Hematopoietic multipotent progenitor cell treated with erythropoietin and hydrocortisone succinate and interleukin-3 and kit ligand, for 4 days (in vitro differentiated cells): ENCODE measurements at places on chromosomes 16 and 17.

DNA sequence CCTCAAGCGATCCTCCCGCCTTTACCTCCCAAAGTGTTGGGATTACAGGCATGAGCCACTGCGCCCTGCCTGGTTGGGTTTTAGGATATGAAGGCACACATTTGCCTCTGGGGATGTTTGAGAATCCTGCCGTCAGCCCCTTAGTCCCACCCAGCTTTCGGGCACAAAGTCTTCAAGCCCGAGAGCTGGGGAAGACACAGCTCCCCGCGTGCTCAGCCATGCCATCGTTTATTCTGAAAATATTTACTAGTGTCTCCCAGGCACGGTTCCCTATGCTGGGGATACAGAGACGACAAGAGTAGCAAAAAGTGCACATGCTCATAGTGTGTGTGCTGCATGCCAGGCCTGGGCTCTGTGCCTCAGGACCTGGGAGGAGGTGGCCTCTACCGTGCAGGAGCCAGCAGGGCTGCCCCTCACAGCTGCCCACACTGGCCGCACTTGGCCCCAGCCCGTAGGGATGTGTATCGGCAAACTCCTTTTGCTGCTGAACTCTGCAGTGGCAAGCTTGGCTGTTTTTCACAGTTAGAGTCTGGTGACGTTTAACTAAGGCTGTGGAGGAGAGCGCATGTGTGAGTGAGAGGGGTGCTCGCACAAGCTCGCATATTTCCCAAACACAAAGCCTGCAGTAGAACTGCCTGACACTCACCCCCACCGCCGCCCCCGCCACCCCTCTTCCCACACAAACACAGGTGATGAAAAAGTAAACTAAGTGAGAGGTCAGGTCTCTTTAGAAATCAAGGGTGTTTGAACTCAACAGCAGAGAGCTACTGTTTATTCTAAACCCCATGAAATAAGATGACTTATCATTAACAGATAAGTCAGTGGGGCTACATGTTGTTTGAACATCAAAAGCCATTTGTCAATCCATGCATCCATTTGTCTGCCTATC, 266.4 kb downstream of the MRTFB start:
- DNase-seq = no peak

GRCh38 chr17:72887322-72887721, 205.2 kb downstream of the SLC39A11 start:
- DNase-seq = no peak

DNA sequence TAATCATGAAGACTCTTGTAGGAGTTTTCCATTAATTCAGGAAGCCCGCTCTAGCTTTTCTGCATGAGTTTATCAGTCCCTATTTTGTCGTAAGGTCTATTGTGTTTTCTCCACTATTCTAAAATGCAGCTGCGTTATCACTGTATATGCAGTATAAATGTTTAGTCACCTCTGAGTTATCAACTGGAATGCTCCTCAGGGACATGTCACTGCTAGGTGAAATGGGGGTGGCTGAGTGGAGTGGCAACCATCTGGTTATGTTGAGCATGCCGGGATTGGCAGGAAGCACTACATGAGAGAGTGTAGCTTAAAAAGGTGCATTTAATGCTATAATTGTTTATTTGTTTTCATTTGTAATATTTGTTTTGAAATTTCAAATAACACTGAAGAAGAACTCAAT, 285.2 kb upstream of the ELAC2 start:
- no peak for DNase-seq

DNA sequence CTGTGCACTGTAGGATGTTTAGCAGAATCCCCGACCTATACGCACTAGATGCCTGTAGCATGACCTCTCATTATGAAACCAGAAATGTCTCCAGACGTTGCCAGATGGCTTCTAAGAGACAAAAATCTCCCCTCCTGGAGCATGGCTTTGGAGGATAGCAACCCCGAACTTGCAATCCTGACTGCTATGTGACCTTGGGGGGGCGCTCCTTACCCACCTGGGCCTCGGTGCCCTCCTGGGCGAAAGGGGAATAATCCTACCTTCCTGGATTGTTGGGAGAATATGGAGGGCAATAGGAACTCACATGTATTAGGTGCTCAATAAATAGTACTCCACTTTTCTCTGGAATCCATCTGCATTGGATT, 8.1 kb downstream of the MRM1 start:
- DNase-seq = no peak

DNA sequence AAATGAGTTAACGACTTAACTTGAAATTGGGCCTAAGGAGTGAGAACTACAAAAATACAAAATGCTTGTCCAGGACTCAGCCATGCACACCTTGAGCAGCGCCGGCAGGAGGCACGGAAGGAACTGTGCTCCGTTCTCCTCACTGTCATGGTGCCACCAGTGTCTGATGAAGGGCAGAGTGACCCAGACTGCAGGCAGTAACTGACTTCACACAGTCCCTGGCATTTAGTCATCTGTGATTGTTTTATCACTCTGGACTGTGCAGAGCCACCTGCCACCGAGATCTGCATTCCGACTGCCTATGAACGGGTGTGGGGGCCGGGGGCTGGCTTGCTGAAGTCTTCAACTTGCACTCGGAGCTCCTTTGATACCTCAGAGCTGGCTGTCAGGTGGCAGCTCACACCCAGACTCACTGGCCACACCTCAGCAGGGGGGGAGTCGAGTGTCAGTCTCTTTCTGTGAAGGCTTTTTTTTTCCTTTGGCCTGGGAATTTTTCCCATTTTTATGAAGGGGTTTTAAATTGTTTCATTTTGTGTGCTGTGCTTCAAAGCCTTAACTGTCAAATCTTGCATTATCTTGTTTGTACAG, 20.2 kb upstream of the ENDOV start:
- DNase-seq = no peak

GRCh38 chr17:76360461-76360860, 6.7 kb upstream of the PRPSAP1 start:
- DNase-seq = no peak

DNA sequence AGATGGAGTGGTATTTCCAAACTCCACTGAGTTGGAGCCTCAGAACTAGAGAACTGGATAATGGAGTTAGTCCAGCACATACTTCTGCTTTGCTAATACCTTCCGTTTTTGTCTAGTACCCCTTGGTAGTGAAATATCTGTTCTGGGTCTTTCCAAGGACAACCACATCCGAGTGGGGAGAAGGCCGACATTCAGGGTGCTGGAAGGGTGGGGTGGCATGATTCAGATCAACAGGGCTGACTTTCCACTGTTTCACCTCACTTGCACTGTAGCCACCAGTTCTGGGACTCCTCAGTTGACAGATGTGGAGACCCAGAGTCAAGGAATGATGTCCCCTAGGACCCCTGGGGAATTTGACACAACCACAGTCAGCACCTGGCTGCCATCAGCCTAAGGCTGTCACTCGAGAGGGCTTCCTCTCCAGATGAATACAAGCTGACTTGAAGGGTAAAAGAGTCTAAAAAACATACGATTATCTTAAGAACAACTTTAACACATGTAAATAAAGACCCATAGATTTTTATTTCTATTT, 84.8 kb upstream of the HNF1B start:
- no peak for DNase-seq

DNA sequence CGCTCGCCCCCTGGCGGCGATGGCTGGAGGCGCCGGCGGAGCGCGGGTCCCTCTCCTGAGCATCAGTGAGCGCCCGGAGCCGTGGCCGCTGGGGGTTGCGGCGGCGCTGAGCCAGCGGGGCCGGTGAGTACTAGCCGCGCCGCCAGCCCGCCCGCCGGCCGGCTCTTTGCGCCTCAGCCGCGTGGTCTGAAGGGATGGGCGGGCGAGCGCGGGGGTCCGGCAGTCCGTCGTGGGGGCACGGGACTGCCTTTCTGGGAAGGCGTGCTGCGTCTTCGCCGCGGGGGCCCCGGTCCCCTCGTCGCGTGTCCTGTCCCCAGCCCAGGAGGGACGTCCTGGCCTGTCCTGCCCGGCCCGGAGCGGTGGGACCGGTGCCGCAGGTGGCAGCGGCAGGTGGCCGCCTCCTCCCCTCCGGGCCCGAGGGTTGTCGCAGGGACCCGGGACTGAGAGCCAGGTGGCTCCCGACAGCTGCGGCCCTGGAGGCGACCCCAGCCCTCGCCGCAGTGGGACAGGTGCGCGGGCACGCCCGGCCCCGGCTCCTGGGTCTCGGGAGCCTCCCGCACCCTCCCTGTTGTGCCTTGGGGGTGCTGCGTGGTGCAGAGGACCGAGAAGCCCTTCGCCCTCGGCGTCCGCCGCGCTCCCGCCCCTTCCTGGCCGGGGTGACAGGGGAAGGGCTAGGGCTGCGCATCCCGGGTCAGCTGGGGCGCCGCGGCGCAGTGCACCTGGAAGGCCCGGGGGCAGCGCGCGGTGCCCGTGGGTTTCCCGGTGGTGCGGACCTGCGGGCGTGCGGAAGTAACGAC, at the start of gene SPECC1:
TSS of gene SPECC1 (plus strand) at position 58 of the 797 bp plus-strand sequence. CDS start 87,293 bp downstream, outside the sequence.
- DNase-seq = peak; percentile 91

- DNase-seq = peak; percentile 93
Measured at GRCh38 chr16:104928-105327, 26.9 kb downstream of the MPG start.

DNA sequence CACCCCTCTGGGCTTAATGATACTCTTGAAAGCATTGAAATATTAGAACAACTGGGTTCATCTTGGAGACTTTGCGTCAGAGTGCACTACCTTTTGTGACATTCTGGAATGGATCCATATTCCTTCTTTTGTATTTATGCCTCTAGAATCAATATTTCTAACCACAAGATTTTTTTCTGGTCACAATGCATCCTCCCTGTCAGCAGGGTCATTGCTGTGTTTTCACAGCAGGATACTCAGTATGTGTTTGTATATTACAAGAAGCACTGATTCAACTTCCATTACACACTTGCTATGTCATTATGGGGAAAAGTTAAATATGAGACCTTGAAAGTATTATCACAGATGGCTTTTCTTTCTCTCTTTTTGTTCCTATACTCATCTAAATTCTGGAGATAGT, 370.0 kb downstream of the HS3ST3B1 start:
- DNase-seq = no peak

DNA sequence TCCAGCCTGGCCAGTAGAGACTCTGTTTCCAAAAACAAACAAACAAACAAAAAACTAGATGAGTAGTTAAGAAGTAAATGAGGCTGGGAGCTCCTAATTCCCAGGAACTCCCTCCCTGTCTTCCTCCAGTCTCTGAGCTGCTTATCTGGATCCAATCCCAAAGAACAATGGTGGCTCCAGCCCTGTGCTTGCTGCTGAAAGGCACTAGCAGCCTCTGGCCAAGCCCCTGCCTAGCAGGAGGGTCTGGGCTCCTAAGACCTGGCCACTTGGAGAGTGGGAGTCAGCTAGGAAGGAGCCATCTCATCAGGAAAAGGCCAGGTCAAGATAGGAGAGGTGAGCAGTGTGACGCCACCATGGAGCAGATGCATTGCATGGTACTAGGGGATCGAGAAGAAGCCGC, 14.3 kb upstream of the SLC35B1 start:
- DNase-seq = no peak
